ENCODE measurements at places on chromosomes 13 and 19. TPM values are rescaled to one million over a fixed set of nuclear protein-coding genes. Genes with fewer than 3 reads are reported as not detected.

SERTAD3 gene
- 25.3 TPM for total RNA-seq

GEMIN7 gene
- 18.2 TPM for total RNA-seq

CAPN12 gene
- 0.54 TPM for total RNA-seq

DCT gene
- 1.2 TPM for total RNA-seq

C1QTNF9 gene
- total RNA-seq: 0.82 TPM

HTR2A gene
- total RNA-seq: 0.81 TPM

PSMC4 gene
- 86.9 TPM for total RNA-seq

CEACAM8 gene
- total RNA-seq: not detected

EXOC3L2 gene
- 0.14 TPM for total RNA-seq

TNNT1 gene
- total RNA-seq: 2.2 TPM

FGF22 gene
- not detected for total RNA-seq

DNA sequence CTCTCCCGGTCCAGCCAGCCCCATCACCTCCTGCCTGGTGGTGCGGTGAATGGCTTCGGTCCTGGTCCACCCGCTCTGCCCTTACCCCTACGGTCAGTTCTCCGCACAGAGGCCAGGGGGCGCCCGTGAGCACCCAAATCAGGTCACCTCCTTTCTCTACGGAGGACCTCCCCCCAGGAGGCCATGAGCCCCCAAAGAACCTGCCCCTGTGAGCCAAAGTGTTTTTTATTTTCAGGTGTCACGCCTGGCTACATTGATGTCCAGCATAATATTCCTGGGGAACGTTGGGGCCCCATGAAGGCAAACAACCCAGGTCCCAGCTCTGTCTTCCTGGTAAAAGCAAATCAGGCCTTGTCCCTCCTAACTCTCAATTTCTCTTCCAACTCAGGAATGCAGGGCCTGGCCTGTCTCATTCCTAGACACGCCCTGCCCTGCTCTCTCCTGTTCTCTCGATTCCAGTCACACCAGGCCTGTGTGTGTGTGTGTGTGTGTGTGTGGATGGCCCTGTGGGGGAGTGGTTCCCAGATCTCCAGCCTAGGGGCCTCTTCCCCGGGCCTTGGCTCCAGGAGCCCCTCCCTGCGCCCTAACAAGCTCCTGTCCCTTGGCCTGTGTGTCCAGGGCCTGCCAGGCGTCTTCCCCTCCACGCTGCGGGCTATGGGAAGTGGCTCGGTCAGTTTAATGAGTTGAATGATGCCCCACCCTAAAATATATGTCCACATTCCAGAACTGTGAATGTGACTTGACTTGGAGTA lies 9.7 kb upstream of the GIPC1 start:
- DNase-seq: no peak

GRCh38 chr13:113672002-113672651 lies 5.1 kb downstream of the GRK1 start:
- no peak for DNase-seq

- DNase-seq: no peak
These were observed 46.7 kb downstream of the RXFP2 start for GRCh38 chr13:31786011-31786410.

GRCh38 chr19:55554741-55555152 lies 9.4 kb upstream of the SBK3 start:
- DNase-seq: no peak

- no peak for DNase-seq
These were observed 117.6 kb upstream of the MAB21L1 start for GRCh38 chr13:35594096-35594495.

DNA sequence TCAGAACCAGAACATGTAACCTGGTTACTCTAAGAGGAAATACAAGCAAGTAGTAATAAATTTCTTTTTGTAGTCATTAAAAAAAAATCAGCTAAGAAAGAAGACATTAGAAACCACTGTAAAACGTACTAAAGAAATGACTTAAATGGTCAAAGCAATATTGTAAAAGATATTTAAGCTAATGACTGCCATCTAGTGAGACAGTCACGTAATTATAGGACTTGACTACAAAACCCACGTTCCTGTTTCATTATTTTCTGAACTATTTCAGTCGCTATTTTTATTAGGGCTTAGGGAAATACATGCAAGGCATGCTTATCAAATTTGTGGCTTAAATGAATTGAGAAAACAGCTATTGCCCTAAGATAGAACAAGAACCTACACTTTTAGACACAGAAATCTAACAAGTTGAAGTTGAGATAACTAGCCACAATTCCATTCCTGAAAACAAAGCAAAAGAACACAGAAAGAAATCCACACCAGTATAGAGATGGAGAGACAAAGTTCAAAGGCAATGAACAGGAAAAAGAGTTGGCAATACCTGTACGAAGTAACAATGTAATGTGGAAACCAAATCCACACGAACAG lies 17.9 kb downstream of the ALG5 start:
- no peak for DNase-seq

DNA sequence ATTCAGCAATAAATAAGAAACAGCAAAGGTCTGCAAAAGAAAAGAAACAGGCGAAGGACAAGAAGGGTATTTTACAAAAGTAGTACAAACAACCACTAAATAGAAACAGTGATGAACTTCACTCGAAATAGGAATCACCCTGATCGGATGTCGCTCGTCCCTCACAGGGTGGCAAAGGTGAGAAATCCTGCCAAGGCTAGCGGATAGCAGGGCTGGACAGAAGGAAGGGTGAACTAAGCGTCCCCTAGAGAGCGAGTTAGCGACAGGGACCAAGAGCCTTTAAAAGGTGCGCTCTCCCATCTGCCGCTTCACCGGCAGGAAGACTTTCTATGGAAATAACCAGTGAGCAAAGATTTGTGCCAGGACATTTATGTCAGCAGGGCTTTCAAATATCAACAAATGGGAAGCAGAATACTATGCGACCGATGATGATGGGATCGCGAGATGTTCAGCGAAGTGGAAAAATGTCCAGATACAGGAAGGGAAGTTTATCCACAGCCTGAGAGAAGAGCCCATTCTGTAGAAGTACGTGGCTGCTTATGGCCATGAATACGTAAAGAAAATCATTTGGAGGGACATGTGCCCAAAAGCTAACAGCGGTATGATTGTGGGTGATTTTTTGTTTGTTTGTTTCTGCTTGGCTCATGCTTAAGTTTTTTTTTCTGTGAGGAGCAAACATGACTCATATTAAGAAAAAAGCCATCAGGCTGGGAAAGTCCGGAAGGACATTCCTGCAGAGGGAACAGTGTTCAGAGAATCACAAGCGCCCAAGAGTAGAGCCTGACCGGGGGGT lies 18.9 kb downstream of the ELAVL1 start:
- DNase-seq: no peak

- no peak for DNase-seq
These were observed 27.4 kb downstream of the LRCH1 start for GRCh38 chr13:46580362-46580839.

DNA sequence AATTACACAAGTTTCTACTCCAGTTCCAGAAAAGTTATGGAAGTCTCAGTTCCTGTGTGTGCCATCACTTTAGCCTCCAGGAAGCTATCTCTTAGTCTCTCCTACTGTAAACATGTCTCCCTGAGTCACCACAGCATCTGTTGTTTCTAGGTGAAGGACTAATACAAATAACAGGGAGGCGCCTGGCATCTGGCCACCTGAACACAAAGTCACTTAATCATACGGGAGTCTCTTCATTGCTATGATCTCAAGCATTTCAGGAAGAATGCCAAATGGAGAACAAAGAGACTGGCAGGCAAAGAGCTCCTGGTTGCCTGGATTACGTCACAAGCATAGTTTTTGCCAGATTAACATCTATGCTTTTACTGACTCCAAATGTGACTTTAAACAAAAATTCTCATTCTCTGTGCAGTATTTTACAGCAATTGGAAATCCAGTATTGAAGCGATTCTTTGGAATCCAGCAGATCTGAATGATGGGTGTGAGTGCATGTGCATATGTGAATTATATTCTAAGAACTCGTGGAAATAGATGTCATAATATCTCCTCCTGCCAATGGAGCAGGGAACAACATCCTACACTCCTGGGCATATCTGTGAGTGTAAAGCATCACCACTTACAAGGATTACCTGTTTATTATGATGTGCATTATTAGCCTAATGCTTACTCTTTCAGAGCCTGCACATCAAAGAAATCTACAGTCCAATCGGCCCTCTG lies 572.8 kb downstream of the PCDH9 start:
- DNase-seq: peak; percentile 66

DNA sequence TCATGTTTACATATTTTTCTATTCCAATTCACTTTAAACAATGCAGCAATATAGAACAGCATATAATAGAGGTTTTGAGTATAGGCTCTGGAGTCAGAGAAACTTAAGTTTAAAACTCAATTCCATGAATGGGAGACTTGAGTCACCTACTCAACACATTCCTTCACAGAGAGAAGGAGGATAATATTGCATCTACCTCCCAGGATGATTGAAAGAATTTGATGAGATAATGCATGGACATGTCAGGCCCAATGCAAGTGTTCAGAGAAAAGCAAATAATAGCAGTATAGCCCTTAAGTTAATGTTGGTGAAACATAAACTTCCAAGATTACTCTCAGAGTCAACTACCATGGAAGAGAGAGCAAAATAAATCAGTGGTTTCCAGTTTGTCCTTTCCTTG lies 170.2 kb downstream of the DCLK1 start:
- no peak for DNase-seq

DNA sequence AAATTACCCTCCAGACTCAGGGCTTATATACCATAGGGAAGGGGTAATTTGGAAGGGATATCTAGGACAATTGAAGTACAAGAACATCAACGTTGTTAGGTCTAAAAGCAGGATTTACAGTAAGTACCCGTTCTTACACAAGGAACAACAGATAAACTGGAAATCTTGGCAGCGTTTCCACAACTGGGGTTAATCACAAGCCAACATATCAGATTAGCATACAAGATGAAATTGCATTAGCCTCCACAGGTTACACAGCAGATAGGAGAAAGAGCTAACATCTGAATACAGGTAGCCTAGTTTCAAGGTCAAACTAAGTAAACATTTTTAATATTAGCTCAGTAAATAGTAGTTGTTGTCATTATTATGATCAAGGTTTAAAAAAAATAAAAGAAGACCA lies 1214.0 kb upstream of the PCDH20 start:
- DNase-seq: no peak

DNA sequence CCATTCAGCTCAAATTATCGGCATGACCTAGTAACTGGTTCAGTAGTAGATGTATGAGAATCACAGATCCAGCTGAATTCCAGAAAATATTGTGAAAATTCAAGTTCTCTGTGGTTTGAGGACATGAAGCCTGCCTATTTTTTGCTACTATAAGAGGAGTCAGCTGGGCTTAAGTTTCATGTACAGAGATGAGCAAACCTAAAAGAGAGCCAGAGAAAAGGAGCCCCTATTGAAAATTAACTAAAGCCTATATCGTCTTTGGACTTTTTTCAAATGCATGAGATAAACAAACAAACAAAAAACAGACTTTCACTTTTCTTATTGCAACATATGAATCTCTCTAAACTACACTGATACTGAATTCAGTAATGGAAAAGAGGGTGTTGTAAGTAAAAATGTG lies 106.8 kb upstream of the SPRY2 start:
- no peak for DNase-seq

- DNase-seq: peak; percentile 99
These were observed 4.1 kb upstream of the EMP3 start for GRCh38 chr19:48321372-48321621.

DNA sequence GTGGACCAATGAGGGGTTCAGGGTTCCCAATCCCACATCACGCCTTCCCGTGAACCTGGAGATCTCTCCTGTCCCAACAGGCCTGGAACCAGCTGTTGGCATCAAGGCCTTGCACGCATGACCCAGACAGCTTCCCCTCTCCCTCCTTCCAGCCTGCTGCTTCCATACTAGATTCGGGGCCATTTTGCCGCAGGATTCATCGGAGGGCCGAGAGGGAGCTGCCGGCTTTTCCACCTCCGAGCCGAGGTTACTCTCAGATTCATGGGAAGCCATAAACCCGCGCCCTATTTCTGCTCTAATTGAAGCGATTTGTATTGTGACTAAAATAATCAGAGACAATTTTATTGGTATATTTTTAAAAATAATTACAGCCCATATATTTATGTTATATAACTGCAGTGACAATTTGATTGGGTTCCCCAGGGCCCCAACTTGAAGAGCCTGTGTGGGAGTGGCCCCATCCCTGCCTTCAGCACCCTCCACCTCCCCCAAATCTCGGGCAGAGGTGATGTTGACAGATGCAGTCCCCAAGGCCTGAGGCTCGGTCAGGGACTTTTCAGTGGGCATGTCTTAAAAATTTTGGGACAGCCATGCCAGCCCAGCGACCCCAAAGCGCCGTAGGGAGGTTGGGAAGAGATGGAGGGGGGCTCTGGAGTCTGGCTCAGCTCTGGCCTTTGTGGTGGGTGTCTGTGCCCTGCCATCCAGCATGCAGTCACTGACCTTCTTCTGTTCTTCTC lies 30.8 kb upstream of the PEPD start:
- peak; percentile 32 for DNase-seq

GRCh38 chr13:112964971-112965492 lies 4.0 kb upstream of the MCF2L start:
- peak; percentile 60 for DNase-seq

DNA sequence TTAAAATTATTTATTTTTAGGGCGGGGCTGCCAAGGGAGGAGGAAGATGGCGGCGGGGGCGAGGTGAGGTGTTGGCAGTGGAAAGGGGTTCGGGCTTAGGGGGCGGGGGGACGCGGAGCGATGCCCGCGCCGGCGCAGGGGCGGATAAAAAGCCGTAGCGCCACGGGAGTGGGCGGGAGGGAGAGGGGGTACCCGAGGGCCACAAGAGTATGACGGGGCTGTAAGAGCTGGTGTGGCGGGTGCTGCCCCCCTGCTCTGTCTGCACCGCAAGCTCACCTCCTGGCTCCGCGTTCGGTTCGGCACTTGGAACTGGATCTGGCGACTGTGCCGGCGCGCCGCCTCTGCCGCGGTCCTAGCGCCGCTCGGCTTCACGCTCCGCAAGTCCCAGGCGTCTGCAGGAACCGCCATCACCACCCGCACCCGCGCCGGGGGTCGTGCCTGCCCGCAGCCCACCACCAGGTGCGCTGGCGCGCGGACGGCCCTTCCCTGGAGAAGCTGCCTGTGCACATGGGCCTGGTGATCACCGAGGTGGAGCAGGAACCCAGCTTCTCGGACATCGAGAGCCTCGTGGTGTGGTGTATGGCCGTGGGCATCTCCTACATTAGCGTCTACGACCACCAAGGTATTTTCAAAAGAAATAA lies 265.2 kb upstream of the SGCG start:
- DNase-seq: peak; percentile 85

DNA sequence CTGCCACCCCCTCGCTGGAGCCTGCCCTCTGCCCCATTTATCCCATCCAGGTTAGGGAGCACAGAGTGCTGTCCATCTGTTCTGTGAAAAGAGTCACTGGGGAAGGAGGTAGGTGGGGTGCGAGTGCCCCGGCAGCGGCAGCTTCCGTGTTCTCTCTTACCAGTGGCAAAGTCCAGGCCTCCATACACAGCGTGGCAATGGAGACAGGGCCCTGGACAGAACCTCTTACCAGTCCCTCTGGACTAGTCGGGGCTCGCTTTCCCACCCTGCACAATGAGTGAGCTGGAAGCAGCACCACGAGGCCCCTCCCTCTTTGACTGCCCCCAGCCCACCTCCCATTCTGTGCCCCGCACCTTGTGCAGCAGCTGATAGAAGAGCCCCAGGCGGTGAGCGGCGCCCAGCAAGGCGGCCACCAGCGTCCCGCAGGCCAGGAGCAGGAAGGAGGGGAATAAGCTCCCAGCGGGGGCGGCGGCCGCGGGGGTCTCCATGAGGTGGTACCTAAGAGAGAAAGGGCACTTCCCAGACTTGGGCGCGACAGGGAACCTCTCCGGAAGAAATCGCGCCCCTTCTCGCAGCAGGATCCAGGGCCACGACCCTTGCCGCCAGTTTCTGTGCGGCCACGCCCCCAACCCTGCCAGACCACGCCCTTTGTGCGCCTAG lies 17.5 kb downstream of the SYDE1 start:
- peak; percentile 76 for DNase-seq
